Stimulated activated CD4-positive, alpha-beta T cell treated with anti-CD3 and anti-CD28 coated beads, Interleukin-1b, Interleukin-23, amount 100 ng/mL, for 24 hours (primary cell): ENCODE measurements at places on chromosomes 2 and 18.

DNA sequence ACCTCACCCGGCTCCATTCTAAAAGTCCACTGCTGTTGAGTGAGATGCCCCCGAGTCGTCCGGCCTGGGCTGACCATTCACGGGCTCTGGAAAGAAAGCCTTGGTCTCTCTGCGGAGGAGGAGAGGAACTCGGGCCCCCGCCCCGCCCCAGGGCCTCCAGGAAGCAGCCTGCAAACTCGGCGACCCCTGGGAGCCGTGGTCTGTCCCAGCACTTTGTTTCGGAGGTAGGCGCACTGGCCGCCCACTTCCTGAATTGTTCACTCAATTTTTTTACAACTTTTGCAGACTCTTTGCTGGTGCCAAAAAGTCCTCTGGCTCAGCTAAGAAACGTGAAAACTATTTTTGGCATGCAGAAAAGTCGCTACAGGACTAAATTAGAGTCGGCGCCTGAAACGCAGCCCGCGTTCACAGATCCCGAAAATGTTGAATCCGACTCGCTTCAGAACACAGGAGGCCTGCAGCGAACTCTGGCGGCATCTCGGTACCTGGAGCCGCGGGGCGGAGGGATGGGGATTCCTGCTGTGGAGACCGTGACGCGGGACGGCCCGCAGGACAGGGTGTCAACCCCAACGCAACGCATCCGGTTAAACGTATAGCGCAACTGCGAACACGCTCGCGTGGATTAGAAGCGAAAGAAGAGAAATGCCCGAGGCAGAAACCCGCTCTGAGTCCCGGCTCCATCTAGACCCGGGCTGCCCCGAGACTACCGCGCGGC lies 1.5 kb downstream of the PXDN start:
- no peak for DNase-seq

DNA sequence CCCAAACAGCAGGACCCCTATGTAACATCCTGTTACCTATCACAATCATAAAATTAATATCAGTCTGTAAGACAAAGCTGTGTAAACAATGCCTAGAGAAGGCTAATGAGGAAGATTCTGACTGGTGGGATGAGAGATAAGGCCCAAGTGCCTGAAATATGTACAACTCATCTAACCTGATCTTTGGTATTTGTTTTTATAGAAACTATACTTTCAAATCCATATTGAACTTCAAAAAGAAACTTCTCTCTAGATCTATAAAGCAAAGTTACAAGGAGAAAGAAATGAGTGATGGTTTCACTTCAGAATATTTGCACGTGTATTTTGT lies 36.1 kb upstream of the ITGA4 start:
- no peak for DNase-seq

DNA sequence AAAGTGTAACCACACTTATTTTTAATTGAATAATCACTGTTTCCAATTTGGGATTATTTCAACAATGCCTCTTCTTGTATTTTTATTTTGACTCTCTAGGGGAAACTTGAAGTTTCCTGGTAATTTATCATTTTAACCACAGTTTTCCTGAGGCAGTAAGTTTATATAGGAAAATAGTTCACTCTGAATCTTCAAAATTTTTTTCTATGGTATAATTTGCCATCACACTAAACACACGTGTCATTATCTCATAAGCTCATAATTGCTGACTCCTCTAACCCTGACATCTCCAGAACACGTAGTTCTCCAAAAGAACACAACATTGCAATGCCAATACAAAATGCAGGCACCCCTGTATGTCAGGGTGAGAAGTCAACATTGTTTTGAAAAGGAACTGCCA lies 102.2 kb upstream of the FZD7 start:
- DNase-seq, result no peak

- no peak for DNase-seq
These were observed 35.5 kb upstream of the TTR start for GRCh38 chr18:31555971-31556747.

GRCh38 chr2:205698286-205699268 lies 16.3 kb downstream of the NRP2 start:
- no peak for DNase-seq

GRCh38 chr18:69648486-69648885 lies 247.8 kb downstream of the DOK6 start:
- DNase-seq, result no peak

DNA sequence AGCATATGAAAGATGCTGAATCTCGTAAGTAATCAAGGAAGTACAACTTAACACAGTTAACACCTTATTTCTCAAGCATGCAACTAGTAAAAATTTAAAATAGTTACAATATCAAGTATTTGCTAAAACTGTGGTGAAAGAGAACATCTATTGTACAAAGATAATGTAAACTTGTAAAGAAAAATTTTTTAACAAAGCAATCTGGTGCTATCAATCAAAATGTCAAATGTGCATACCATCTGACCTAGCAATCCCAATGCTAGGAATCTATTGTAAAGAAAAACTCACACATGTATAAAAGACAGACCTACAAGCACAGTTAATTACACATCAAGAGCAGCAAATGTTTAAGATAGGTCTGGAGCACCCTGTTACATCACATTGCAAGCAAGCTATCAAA lies 90.1 kb downstream of the SLC66A3 start:
- DNase-seq, result no peak

DNA sequence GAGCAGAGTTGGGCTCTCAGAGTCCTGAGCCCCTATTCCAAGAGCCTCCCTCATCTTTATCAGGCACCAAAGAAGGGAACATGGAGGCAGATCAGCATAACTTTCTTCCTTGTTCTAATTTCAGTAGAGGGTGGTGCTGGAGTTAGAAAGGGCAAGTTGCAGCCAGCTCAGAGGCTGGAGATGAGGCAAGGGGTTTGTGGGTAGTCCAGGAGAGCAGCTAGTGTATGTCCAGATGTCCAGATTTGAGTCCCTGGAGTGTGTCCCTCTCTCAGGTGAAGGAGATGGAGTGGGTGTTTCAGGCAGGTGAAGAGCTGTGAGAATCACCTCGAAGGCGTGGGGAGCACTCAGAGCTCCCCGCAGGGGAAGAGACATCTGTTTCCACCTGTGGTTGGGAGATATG lies 478 bp upstream of the PRKAG3 start:
- DNase-seq, result no peak

DNA sequence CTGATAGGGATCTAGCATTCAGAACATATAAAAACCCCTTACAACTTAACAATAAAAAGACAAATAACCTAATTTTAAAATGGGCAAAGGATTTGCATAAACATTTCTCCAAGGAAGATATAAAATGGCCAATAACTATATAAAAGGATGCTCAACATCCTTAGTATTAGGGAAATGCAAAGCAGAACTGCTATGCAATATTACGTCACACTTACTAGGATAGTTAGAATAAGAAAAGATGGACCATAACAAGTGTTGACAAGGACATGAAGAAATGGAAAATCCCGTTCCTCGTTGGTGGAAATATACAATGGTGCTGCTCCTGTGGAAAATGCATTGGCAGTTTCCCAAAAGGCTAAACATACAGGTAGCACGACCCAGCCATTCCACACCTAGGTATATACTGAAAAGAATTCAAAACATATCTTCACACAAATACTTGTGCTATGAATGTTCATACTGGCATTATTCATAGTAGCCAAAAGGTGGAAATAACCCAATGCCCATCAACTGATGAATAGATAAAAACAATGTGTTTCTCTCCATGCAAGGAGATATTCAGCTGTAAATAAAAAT lies 48.2 kb upstream of the REV1 start:
- DNase-seq, result no peak

GRCh38 chr18:44777457-44778192 lies 96.9 kb downstream of the SETBP1 start:
- DNase-seq, result no peak

DNA sequence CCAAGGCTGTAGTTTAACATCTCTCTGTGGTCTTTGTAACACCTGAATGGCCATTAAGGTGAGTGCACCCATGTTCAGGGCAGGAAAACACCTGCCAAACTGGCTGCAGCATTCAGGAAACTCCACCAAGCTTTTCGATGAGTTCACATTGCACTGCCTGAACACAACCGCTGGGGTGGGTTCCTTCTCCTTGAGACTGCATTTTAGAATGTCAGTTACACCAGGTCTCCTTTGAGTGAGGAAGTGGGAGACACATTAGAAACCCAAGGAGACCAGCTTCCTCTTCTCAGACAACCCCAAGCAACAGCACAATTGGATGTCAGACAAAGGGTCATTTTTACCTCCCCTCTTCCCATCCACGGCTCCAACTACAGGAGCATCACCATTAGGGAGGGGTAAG lies 35.2 kb downstream of the CYRIA start:
- DNase-seq, result no peak

GRCh38 chr2:241379481-241380480 lies 23.7 kb downstream of the FARP2 start:
- no peak for DNase-seq

DNA sequence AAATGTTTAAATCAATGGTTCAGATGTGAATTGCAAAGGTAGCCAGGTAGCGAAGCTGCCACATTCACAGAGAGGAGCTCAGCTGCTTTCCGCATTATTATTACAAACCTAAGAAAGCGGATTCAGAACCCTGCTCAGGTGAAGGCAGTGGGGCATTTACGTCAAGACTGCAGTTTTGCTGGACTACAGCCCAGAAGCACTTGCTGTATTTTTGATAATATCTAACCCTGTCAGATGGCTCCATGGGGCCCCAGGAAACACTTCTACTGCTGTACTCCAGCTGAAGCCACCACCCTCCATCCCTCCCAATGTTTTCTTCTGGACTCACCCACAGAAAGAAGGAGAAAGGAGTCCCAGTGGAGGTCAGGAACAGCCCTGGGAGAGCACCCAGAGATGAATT lies 96.9 kb downstream of the TPO start:
- DNase-seq, result no peak

GRCh38 chr2:150681120-150681804 lies 193.8 kb upstream of the RND3 start:
- DNase-seq, result no peak

DNA sequence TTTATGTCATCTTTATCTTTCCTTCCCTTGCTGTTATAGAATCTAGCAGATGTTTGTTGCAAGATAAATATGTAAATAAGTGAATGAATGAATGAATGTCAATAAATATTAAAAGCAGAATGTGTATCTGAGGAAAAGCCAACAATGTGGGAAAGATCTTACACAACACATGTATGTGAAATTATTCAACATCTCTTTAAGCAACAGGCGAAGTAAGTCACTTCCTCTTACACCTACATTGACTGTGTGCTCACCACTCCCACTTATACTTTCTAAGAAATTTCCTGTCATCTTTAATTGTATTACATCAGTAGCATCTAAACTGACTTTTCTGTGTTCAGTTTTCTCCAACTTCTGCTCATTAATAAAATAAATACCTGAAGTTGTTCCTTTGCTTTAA lies 43.0 kb downstream of the RAD51AP2 start:
- DNase-seq, result no peak

GRCh38 chr18:59459369-59460071 lies 100.5 kb upstream of the LMAN1 start:
- no peak for DNase-seq

DNA sequence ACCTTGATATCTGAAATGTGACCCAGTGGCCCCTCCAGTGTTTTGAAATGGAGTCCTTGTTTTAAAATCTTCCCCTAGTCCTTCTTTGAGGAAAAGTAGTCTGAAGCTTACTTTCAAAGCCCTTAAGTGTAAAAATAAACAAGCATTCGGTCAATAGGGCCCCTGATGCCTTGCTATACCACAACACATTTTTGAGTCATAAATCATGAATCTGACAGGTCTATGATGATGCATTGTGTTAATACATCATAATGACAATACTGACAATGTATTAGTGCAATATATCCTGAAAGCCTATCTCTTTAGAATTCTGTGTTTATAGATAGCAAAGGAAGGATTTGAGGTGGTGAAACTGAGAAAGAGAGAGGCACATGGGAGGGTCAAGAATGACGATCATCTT lies 464.2 kb downstream of the MEIS1 start:
- no peak for DNase-seq

- DNase-seq, result no peak
These were observed 43.7 kb downstream of the IKZF2 start for GRCh38 chr2:213107728-213108127.

DNA sequence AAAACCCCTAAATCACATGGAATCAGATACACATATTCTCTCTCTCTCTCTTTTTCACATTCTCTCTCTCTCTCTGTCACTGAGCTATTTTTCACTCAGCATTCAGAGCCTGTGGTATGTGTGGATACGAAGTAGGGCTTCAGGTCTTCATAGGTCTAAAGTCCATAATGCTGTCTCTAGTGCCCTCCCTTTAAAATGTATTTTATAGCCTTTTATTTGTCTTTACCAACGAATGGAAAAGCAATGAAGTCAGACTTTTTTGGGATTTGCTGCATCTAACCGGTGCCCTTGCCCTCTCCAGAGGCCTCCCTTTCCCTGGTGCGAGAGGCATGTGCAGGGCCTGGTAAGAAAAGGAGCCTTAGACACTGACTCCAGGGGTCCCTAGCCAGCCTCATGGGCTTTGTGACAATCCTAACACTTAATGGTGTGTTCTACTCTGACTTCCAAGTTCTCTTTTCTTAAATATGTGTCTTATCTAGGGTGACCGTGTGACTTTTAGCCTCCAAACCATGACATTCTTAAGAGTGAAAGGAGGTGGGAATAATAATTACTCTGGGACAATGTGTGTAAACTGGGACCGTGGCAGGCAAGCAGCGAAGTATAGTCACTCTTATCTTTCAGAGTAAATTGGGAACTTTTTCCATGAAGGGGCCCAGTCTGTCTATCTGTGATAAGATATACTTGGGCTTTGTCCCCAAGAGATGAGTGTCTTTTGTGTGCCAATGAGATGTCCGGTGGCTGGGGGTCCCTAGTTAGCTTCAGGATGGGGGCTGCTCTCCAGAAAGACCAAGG lies 101.1 kb downstream of the B3GNT2 start:
- no peak for DNase-seq

DNA sequence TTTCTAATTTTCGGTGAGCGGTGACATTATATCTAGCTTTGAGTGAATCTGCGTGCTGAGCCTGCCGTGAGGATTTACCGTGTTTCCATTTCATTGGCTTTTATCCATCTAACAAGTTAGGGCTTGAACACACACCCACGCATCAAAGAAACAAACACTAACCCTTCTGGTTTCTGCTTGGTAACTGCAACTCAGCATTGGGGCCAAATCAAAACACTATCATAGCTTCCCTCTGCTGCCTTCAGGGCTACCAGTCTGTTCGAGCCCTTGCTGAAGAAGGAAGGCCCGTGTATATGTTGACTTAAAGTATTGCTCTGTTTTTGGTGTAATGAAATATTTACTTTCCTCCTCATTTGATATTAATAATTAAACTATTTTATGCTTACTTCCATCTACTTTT lies 227.2 kb downstream of the PHLPP1 start:
- DNase-seq, result no peak

- no peak for DNase-seq
These were observed 101.8 kb downstream of the SH3BP4 start for GRCh38 chr2:235053651-235054050.

DNA sequence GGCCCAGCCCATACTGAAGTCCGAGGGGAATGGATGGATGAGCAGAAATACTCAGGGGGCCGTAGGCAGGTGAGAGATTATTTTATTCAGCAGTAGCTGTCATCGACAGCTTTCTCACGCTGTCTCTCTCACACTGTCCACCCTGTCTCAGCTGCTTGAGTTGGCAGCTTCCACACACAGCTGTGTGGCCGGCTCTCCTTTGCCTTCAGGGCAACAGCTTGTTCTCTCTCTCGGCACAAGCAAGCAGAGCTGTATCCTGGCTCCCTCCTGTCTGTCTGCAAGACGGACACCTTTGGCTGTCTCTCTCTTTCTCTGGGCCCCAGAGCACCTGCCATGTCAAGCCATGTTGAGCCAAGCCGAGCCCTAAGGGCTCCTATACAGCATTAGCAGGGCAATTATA lies 9.8 kb upstream of the PAPOLG start:
- DNase-seq, result no peak

- DNase-seq, result peak; percentile 11
These were observed 24.7 kb upstream of the TOGARAM2 start for GRCh38 chr2:28956415-28956826.
